Stimulated activated CD4-positive, alpha-beta T cell treated with anti-CD3 and anti-CD28 coated beads, Interleukin-1b, Interleukin-23, amount 100 ng/mL, for 4 hours (primary cell): ENCODE measurements at places on chromosomes 1 and 21.
A peak's percentile ranks its signal among the peaks of the same experiment; 100 is the strongest.

- no peak for DNase-seq
These were observed 35.2 kb upstream of the SYT2 start for GRCh38 chr1:202745323-202745888.

DNA sequence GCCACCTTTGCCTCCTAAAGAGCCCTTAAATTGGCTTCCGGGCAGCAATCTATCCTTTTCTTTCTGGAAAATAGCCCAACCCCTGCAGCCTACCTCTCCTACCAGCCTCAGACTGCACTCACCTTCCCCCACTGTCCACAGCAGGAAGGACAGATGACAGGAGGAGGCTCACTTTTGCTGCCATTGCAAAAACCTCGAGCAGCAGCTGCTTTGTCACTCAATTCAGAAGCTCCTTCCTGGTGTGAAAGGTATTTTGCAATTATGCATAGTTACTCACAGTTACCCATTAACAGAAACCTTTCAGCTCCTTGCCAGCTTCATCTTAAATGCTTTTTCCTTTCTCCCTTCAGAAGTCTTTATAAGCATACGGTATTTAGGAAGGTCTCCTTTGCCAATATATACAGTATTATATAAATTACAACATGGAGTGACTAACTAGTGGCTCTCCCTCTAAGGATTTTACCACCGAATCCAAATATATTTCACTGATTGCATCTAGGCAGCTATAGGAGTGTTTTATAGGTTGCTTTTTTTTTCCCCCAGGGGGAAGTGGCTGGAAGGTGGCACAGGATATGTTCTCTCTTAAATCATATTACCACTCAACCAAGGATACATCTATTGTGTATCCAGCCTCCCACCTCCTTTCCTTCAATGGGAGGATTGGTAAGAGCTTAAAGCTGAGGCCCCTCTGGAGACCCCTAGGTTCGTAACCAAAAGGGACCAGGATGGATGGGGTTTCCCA lies 142.1 kb upstream of the IPO9 start:
- no peak for DNase-seq

DNA sequence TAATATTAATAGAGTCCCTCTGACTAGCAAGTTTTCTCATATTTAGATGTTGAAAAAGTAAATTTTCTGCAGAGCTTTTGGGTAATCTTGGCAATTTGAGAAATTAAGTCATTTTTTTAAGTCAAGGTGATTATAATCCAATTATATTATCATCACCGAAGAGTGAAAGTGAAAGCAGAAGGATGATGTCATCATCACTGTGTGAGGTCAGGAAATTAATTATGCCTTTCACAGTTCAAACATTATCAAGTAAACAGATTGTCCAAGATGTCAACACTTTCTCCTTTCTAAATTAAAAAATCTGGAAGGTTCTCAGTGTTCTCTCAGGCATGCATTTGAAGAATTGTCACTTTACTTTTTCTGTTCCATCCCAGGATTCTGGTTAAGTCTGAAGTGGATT lies 296.0 kb downstream of the TBX15 start:
- DNase-seq = no peak

DNA sequence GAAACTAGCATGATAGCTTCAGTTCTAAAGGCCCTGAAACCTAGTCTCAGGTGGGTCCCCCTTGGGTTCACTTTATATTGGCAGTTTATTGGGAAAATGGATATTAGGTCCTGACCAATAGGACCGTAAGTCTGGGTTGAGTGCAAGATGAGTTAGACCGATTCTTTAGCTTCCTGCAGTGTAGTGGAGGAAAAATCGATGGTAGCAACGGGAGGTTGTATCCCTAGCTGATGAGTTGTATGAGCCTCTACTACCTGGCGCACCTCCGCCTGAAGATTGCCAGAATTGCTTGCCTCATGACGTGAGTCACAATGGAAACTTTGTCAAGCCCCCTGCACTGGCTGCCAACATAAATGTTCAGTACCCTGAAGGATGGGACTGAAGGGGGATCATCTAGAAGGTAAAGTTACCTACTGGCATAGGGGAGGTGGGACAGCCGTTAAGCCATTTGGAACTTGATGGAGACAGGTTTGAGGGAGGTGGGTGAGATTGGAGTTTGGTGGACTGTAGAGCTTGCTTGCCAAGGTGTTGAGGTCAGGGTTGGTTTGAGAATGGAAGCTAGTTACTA lies 3.9 kb downstream of the RCC1 start:
- no peak for DNase-seq

GRCh38 chr1:160520582-160520981 lies 2.5 kb downstream of the SLAMF6 start:
- no peak for DNase-seq

- no peak for DNase-seq
These were observed 318.2 kb downstream of the NEGR1 start for GRCh38 chr1:71964188-71964587.

DNA sequence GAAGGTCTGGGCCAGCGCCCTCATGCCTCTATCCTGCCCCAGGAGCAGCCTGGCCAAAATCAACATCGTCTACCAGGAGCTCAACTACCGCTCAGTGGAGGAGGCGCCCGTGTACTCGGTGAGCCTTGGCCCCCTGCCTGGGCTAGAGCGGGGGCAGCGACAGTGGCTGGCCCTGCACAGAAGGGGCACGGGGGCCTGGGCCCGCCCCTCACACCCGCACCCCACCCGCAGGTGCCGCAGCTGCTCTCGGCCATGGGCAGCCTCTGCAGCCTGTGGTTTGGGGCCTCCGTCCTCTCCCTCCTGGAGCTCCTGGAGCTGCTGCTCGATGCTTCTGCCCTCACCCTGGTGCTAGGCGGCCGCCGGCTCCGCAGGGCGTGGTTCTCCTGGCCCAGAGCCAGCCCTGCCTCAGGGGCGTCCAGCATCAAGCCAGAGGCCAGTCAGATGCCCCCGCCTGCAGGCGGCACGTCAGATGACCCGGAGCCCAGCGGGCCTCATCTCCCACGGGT lies 10.8 kb downstream of the SCNN1D start:
- no peak for DNase-seq

DNA sequence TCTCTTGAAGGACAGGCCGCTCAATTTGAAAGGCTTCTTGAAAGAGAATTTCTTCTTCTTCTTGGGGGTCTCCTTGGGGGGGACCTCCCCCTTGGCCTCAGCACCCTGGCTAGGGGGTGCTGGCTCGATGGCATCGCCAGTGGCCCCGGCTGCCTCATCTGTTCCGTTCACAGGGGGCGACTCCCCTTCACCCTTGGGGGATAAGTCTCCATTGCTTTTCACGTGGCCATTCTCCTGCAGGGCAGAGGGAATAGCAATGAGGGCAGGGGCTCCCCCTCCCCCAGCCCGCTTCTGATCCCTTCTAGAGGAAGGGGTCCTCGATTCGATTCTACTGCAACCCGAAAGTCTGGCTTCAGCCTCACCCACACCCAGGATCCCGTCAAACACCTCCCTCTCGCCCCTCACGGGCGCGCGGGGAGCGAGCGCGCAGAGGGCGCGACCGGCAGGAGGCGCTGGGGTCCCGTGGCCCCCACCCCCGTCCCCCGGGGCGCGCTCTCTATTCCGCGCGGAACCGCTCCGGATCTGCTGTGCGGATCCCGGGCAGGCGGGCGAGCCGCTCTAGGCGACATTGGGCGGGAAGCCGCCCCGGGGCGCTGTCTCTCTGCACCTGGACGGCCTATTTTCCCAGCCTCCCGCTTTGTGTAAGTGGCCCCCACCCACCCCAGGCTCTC lies 1.0 kb downstream of the MARCKSL1 start:
- DNase-seq = peak; percentile 60

DNA sequence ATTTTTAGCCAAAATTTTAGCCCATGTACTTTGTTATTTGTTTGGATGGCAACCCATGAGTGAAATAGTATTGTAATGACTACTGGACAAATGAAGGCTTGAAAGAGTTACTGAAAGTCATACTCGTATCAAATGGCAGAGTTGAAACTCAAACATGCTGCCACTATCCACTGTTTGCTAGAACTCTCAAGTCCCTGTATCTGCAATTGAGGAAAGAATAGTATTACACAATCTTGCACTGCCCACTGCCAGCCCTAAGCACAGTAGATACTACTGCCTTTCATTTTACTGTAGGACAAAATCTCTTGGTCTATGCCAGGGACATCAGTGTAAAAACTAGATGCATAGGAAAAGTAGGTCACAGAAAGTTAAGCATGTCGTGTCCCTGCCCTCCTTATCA lies 581.1 kb upstream of the PLXNA2 start:
- no peak for DNase-seq

DNA sequence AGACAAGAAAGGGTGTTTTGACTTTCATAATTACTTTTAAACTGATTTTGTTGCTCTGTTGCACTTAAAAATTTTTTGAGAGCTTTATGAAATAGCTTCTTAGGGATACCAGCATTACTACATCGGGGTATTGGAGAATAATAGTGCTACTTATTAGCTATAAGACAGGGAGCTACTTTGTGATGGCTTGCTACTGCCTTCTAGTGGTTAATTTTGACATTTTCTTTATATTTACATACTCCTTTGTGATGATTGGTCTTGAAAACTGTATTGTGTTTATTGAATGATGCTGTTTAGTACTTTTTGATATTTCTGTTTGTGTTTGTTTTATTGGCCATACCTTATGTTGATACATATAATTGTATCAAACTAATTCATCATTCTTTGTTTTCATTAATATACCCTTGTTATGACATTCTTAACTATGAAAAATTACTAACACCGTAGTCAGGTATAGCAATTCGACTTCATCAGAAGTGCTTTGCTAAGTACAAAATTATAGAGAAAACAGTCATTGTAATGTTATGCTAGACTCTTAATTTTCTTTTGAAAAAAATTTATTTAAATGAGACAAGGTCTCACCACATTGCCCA lies 85.5 kb downstream of the CLIC4 start:
- no peak for DNase-seq

DNA sequence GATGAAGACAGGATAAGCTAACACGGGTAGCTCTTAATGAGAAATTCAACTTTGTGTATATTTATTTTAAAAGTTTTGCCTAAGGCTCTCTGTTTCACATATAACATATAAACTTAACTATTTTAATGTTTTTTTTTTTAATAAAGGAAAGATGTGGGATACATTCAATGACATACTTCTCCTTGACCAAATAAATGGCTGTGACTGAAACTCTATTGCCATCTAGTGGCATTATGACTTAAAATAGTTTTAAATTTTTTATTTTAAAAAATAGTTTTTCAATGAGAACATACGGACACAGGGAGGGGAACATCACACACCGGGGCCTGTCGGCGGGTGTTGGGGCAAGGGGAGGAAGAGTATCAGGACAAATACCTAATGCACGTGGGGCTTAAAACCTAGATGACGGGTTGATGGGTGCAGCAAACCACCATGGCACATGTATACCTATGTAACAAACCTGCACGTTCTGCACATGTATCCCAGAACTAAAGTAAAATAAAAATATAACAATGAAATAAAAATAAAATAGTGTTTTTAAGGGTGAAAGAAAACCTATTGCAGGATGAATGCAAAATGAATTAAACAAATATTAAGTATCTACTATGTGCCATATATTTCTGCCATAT lies 83.4 kb downstream of the LYST start:
- DNase-seq = no peak

DNA sequence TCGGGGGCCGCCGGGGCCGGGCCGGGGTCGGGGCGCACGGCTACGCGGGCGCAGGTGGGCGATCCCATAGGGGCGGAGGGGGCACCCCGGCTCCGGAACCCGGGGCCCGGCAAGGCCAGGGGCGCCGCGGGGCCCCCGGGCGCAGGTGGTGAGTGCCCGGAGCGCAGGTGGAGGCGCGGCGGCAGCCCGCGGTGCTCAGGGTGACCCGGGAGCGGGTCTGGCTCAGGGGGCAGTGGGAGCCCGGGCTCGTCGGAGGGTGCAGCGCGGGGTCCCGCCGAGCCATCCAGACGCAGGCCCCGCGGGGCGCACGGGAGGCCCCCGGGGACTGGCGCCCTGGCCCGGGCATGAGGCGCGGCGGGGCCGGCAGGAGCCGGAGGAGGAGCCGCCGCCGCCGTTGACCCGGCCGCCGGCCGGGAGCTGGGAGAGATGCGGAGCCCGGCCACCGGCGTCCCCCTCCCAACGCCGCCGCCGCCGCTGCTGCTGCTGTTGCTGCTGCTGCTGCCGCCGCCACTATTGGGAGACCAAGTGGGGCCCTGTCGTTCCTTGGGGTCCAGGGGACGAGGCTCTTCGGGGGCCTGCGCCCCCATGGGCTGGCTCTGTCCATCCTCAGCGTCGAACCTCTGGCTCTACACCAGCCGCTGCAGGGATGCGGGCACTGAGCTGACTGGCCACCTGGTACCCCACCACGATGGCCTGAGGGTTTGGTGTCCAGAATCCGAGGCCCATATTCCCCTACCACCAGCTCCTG lies 489 bp downstream of the CELSR2 start:
- DNase-seq = no peak

DNA sequence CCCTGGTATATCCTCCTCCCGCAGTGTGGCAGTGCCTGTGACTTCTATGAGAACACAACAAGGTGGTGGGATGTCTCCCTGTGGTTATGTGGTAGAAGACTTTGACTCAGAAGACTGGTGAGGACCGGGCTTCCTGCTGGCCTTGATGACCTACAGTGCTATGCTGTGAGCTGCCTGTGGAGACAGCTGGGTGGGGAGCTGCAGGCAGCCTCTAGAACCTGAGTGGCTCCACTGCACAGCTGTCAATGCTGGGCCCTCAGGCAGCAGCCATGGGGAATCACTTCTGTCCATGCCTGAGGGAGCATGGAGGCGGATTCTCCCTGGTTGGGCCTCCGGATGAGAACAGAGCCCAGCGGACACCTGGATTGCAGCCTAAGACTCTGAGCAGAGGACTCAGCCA lies 14.9 kb downstream of the SLC1A7 start:
- DNase-seq = no peak

DNA sequence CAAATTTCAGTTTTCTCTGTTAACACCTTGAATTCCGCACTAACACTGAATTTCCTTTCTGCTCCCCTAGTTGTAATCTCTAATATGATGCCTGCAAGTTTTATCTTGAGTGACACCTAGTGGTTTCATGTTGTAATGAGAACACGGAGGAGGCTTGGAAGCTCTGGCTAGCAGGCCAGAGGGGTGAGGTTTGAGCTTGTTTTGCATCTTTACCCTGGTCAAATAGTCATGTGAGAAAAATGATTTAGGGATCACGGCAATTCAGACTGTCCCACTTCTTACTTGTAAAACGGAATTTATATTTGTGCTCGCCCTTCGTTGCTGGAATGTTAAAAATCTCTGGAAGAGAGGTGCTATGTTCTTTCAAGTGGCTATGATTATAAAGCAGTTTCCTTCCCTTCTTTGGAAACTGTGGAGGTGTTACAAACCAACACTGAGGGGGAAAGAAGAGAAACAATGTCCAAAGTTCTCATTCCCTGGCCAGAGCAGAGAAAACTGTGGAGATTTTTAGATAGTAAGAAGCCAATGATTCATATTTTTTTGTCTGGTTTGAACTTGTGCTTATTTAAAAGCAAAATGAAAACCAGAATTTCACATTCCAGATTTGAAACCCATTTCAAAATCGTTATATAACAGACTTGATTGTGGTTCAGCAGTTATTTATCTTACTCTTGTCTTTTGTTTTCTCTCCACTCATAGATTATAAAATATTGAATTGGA lies 5.3 kb upstream of the MROH9 start:
- no peak for DNase-seq

DNA sequence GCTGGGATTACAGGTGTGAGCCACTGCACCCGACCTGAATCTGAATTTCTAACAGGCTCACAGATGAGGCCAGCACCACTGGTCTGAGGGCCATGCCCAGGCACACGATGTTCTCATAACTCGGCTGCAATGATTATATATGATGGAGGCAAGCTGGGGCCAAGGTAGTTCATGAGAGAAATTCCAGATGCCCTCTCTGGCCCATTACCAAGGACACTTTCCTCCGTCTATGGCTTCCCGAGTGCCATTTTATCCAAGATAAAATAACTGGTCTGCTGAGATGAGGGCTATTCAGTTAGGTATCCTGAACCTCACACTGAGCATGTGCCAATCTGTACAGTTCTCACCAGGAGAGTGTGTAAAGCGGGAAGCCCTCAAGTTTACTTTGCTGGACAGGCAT lies 16.5 kb downstream of the TMPRSS2 start:
- DNase-seq = no peak
